ENCODE measurements at places on chromosomes 5 and 9.

- no peak for DNase-seq
Observed at GRCh38 chr5:117652958-117653280, 1078.3 kb upstream of the SEMA6A start.

DNA sequence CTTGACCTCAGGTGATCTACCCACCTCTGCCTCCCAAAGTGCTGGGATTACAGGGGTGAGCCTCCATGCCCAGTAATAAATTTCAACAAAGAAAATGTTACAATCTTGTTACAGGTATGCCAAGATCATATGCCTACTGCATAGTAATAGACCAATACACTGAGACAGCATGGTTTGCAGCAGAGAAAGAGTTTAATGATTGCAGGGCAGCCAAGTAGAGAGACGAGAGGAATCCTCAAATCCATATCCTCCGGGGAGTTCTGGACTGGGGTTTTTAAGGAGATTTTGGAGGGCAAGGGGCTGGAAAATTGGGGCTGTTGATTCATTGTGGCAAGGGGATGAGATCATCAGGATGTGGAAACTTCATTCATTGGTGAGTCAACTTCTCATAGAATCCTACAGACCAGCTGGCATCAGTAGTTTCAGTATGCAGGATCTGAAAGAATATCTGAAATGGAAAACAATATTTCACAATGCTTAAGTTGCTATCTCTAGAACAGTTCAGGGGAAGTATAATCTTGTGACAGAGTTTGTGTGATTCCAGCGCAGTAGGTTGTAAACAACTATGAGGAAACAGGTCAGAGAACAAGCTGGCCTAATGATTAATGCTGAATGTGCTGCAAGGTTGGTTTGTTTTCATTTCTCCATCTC is 14.8 kb upstream of the TUT7 start:
- DNase-seq, result no peak

DNA sequence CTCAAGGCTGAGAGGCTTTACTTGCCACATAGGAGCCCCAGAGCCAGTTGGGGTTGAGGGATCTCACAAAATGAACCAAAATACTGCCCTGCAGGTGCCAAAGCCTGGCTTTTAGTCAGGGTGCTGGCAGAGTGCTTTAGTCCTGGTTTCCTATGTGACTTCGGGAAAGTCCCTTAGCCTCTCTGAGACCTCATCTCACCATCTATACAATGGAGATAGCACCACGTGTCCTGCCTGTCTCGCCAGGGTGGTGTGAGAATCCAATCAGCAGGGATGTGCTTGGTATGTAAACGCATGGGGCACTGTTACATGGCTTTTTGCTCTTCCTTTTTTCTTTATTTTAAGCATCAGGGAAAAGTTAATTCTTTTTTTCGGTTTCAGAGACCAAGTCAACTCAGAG is 68.3 kb downstream of the SHB start:
- DNase-seq, result no peak

DNA sequence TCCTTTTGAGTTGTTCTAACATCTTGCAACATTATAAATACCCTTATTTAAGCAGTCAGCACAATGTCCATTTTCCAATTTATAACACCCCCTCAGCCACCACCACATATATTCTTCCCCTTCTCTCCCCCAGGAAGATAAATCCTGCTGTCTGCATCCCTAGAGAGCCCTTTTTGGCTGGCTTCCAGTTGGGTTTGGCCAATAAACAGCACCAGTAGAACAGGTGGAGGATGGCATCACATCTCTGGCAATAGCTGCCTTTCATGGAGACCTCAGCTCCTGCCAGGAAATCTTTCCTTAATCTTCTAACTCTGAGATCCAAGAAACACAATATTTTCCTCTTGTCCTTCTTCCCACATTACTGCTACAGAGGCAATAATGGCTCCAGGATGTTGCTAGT is 53.7 kb downstream of the TRIM36 start:
- DNase-seq, result no peak

DNA sequence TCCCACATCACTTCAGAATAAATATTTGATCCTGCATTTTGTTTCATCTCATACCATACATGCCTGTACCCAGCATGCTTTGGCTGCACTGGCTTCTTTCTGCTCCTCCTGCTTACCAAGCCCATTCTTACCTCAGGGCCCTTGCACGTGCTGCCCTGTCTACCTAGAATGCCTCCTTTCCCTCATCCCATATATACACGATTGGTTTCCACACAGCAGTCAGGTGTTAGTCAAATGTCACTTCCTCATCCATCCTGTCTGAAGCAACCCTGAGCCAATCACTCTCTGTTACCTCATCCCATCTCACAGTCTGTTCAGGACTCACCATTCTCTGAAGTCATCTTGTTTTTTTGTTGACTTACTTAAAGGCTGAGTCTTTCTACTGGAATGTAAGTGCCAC is 30.3 kb downstream of the CAST start:
- no peak for DNase-seq

GRCh38 chr5:82512025-82512424 is 233.9 kb upstream of the RPS23 start:
- no peak for DNase-seq

DNA sequence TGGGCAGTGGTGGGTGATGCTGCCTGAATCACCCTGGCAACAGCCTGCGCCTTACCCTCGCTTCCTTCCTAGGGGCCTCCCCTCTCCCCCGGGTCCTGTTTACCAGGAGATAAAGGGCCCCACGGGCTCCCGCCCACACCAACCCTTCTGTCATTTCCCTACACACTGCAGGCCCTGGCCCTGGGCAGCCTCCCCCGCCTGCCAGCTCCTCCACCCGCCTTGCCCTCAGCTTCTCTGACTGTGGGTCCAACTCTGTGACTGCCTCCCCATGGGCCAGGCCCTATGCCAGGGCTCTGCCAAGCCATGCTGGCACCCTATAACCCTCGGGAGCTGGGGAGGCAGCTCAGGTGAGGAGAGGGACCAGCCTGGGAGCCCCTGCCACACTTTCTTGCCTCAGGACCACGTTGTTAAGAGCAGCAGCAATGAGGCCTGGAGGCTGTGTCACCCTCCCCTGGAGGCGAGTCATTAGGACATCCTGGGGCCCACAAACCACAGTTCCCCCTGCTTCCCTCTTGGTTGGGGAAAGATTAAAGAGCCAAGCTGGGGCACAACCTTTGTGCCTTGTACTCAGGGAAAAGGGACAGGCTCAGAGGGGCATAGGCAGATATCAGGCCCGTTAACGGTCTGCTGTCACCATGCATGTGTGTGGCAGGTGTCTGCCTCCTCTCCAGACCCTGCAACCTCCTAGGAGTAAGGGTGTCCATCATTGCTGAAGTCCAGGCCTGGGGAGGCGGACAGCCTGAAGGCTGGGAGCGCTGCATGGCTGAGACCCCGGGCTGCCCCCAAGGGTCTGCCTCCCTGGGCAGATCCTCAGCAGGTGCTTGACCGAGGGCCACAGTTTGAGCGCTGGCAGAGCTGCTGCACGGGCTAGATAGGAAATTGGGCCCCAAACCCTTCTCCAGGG is 2.8 kb downstream of the MGAT4B start:
- DNase-seq, result no peak

GRCh38 chr5:52771343-52772039 is 16.2 kb upstream of the ITGA1 start:
- no peak for DNase-seq

- DNase-seq, result peak; percentile 41
Observed at GRCh38 chr5:151051066-151051930, 29.5 kb downstream of the TNIP1 start.

- DNase-seq, result peak; percentile 38
Observed at GRCh38 chr9:124414612-124415011, 630 bp downstream of the PSMB7 start.

DNA sequence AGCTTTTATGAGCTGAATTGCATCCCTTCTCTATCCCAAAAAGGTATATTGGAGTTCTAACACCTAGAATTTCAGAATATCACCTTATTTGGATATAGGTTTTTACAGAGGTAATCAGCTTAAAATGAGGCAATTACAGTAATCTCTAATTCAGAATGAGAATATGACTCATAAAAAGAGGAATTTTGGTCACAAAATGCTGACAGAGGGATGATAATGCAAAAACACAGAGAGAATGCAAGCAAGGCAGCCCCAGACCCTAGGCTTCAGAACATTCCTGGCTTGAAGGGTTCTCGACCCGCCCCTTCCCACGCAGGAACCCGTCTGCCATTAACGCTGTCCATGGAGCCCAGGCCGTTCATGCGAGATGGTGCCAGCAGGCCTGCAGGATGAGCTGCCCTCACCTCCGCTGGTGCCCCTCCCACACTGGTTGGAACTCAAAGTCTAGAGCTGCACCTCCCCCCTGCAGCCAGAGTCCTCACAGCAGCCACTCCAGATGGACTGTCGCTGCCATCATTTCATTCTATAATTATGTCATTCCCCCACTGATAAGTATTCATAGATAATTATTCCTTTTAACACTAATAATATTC is 1173.4 kb upstream of the ACO1 start:
- DNase-seq, result no peak

DNA sequence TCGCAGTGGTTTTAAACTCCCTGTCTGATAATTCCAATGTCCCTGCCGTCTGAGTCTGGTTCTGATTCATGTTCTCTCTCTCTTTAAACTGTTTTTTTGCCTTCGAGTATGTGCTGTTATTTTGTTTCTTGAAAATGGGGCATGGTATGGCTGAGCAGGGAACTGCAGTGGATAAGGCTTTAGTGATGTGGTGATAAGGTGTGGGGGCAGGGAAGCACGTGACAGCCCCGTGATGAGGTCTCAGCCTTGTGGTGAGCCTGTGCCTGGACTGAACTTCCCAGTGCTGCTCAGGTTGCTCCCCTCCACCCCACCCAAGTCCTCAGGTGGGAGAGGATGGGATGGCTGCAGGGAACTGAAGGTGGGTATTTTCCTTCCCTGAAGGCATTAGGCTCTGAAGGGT is 5.5 kb upstream of the ZNF354B start:
- no peak for DNase-seq

GRCh38 chr9:114691046-114691955 is 9.3 kb upstream of the TEX48 start:
- peak; percentile 94 for DNase-seq

GRCh38 chr5:114361724-114362196 is at the start of gene KCNN2:
KCNN2 (plus strand) TSS chr5:114362070; CDS start chr5:114362140, 70 bp downstream.
- peak; percentile 83 for DNase-seq

DNA sequence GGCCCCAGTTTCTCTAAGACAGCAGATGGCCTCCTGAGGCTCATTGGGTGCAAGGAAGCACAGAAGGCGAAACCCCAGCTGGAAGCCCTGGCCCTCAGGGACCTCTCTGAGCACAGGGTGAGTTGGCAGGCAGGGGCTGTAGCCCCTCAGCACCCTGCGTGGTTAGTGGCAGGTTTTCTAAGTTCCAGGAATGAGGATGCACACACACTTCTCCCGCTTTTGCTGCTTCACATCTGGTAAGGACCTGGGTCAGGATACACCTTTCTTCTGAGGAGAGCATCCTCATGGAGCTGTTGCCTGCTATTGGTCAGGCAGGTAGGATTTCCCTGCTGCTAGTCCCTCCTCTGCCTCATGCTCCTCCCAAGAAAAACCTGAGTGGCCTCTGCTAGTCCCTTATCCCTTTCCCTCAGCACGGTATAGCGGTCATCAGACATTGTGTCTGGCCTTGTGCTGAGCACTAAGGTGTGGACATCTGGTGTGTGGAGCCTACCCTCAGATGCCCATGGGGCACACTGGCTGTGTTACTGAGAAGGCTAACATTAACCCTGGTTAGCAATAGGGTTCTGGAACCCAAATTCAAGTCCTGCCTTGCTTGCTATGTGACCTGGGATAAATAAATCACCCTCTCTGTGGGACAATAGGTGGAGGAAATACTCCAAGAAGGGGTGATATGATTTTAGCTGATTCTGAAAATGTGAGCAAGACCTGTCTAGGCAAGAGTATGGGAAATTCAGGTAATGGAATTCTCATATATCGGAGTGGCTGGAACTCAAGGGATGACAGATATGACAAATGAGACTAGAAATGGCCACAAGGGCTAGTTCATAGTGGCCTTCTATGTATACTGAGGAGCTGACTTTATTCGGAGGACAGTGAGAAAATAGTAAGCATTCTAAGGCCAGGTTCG is 1.6 kb downstream of the SLC22A4 start:
- DNase-seq, result peak; percentile 40

- DNase-seq, result no peak
Observed at GRCh38 chr5:5344606-5345005, 77.9 kb upstream of the ICE1 start.

DNA sequence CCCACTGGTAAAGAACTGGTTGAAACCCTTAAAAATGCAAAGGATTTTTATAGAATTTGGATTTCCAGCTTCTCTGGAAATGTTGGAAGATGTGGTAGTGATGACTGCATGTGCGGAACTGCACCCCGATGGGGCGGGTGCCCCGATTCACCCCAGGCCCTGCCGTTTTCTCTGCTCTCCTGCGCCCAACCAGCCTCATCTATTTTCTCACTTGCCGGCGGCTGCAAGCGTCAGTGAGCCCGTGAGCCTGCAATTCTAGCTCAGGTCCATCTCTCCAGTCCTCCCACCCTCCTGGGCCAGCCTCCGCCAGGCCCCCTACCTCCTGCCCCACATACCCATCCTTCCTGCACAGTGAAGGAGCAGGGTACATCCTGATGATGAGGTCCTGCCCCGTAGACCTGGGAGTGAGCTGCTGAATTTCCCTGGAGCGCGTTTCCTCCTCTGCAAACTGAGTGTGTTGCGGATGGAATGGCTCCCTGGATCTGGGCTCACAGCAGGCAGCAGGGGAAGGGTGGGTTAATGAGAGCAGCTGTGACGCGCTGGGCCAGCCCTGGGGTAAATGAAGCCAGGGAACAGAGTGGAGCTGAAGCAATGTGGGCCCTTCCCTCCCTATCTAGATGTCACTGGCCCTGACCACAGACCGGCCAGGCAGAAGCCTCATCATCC is 45.9 kb upstream of the PHYKPL start:
- DNase-seq, result no peak

DNA sequence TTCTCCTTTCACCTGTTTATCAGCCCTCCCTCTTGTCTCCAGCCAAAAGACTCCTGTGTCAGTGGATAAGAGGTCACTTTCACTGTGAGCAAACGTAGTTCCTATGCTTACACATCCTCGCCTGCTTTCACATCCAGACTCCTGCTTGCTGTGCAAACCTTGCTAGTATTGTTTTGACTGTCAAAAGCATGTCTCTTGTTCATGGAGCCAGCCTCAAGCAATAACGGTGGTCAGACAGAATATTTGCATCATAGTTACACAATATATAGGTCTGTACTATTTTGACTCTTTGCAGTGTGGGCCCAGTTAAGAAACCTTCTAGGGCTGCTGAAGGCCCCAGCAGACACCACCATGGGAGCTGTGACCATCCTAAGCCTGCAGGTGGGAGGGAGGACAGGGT is 420.0 kb downstream of the SEMA5A start:
- DNase-seq, result no peak

- DNase-seq, result no peak
Observed at GRCh38 chr5:149217096-149217802, 54.4 kb upstream of the AFAP1L1 start.

GRCh38 chr5:64147849-64148441 is 17.7 kb upstream of the RNF180 start:
- no peak for DNase-seq

- no peak for DNase-seq
Observed at GRCh38 chr5:51500-51823, 40.5 kb upstream of the PLEKHG4B start.

GRCh38 chr9:80185112-80185738 is 613.5 kb downstream of the TLE4 start:
- no peak for DNase-seq
